ENCODE measurements at places on chromosomes 7 and 10.

DNA sequence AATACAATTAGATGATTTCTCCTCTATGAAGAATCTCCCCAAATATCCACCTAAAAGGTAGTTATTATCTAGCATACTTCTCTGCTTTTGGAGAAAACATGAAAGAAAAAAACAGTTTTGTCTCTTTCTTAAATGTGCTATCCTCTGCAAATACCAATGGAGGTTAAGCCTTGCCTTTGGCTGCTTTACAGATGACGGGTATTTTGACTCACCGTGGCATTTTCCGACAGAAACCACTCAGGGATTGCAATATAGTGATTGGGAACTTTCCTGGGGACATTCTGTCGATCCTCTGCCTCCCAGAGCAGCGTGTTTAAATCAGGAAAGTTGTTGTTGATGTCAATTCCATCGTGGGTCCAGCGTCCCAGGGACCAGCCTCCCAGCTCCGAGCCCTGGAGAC lies 100.6 kb downstream of the GPR26 start:
- no peak for DNase-seq

DNA sequence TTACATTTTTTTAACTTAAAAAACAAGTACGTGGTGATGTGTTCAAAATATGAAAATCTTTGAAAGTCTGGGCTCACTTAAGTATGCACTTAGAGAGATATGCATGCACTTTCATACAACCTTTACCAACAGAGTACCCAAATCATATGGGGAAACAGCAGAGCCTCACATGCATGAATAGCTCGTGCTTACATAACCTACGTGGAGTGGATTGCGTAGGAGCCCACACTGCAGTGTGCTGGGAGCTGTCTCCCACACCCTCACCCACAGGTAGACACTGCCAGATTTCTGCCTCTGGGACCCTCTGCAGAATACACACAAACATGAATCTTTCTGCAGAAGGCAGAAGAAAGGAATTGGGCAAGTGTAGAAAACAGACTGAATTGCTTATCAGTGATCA lies 581 bp downstream of the CLCN1 start:
- DNase-seq: no peak

GRCh38 chr10:97682042-97682441 lies 5.0 kb downstream of the AVPI1 start:
- DNase-seq: no peak

- peak; percentile 63 for DNase-seq
Observed at GRCh38 chr7:129989466-129989865, 36.7 kb upstream of the UBE2H start.

DNA sequence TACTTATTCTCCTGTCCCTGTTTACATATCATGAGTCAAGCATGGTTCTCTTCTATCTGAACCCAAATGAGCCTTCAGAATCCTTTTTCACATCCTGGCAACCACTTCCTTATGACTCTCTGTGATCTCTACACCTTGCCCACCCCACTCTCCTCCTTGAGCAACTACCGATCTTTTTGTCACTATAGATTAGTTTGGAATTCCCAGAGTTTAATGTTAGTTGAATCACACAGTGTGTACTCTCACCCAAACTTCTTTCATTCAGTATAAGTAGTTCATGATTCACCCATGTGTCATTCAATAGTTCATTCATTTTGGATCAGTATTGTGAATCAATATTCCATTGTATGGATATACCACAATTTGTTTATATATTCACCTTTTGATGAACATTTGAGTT lies 55.3 kb downstream of the TFAM start:
- no peak for DNase-seq

DNA sequence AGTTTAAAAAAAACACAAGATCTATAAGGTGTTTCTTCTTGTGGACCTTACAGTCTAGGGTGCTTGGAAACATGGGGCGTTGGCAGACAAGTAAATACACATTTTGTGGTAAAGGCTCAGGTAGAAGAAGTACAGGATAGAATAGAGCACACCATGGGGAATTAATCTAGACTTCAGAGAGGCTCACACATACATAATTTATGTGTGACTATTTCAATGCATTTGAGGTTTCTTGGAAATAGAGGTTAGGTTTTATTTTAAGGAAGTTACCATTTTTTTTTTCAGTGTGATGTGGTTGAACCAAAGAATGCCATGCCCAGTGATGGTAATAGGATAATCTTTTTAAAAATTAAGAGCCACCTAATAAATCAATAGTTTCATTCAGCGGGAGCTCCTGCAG lies 12.8 kb downstream of the CFTR start:
- no peak for DNase-seq

- no peak for DNase-seq
Observed at GRCh38 chr7:130865408-130866236, 131.6 kb upstream of the KLF14 start.

GRCh38 chr7:49522111-49522510 lies 251.3 kb upstream of the VWC2 start:
- no peak for DNase-seq

GRCh38 chr7:72307566-72307965 lies 104.6 kb downstream of the CALN1 start:
- DNase-seq: no peak

- DNase-seq: peak; percentile 42
Observed at GRCh38 chr7:75879771-75880184, 944 bp downstream of the RHBDD2 start.

DNA sequence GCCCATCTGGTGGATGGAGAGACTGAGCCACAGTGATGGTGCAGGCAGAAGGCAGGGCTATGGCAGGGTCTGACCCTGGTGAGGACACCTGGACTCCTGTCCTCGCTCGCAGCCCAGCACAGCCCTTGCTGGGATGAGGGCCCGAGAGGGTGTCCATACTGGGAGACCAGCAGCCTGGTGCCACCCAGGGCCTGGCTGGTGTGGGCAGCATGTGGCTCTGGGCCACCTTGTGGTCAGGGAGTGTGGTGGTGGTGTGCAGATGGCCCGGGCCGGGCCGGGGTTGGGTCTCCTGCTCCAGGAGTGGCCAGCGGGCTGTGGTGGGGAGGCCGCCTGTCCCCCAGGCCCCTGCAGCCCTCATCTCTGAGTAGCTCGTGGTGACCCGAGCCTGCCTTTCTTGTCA lies 14.9 kb downstream of the ADCY1 start:
- DNase-seq: no peak

GRCh38 chr10:24722676-24723385 lies 856 bp downstream of the ARHGAP21 start:
- DNase-seq: peak; percentile 66

- no peak for DNase-seq
Observed at GRCh38 chr10:100148353-100149211, 37.2 kb downstream of the ERLIN1 start.

DNA sequence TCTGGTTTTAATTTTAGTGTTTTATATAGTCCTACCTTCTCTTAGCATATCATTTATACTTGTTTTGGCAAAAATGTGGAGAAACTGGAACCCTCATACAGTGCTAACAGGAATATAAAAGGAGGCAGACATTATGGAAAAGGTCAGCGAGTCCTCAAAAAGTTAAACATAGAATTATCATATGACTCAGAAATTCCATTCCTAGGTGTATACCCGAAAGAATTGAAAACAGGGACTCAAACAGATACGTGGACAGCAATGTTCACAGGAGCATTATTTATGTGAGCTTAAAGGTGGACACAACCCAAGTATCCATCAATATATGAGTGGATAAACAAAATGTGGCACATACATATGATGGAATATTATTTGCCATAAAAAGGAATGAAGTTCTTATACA lies 51.5 kb downstream of the VAX1 start:
- no peak for DNase-seq

GRCh38 chr10:98344589-98345038 lies 70.4 kb downstream of the PYROXD2 start:
- DNase-seq: no peak

GRCh38 chr10:37948210-37948609 lies 28.2 kb downstream of the ZNF25 start:
- DNase-seq: no peak

DNA sequence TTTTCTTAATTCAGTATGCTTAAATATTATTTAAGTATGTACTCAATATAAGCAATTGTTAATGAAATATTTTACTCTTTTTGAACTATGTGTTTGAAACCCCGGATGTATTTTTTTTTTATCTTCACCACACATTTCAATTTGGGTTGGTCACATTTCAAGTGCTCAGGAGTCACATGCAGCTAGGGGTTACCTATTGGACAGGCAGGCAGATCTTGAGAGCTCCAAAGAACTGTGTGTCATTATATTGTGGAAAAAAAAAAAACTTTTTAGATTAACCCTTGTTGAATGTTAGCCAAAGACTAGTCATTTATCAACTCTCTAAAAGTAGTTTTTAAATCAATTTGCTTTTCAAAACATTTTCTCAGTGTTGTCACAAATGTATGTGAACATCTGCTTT lies 37.2 kb downstream of the IKZF1 start:
- DNase-seq: no peak

DNA sequence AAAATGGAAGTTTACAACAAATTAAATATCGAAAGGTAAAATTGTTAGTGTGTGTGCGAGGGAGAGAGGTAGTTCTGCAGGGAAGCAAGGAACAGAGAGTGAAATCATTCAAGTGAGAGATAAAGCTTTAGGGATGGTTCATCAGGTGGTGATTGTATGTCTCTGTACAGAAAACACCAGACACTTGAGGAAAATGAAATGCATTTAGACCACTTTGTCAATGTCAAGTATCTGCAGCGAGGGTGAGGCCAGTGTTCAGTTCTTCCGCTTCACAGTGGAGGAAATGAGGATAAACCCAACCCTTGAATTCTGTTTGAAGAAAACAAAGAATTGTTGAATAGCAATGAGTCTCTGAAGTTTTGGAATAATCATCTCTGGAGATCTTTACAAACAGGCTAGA lies 14.4 kb upstream of the ITGB1 start:
- DNase-seq: no peak

Measured in CD4-positive, alpha-beta T cell treated with Interleukin-17A for 4 hours (primary cell).